ENCODE measurements at places on chromosomes 4 and X. TPM values are rescaled to one million over a fixed set of nuclear protein-coding genes. Genes with fewer than 3 reads are reported as not detected.

- no peak for DNase-seq
Observed at GRCh38 chr4:52641854-52642563, 17.1 kb downstream of the USP46 start.

- no peak for DNase-seq
Observed at GRCh38 chr4:123215536-123215935, 181.1 kb upstream of the SPRY1 start.

- DNase-seq: no peak
Observed at GRCh38 chr4:60129740-60130139, 1070.4 kb upstream of the ADGRL3 start.

DNA sequence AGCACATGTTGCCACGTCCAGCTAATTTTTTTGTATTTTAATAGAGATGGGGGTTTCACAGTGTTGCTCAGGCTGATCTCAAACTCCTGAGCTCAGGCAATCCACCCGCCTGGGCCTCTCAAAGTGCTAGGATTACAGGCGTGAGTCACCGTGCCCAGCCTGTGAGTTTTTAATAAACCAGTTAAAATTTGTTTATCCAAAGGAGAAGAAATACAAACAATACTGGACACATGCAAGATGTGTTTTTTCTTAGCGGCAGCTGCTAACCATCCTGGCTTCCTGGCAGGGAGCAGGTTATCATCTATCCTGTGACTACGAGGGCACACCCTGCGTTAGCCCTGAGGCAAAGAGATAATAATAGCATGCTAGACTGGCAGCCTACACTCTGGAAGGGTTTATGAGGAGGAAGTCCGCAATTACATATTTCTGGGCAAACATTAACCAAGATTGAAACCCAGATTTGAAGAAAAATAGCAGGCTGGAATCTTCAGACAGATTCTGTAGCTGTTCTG is 191.4 kb downstream of the SPRY1 start:
- DNase-seq: no peak

DNA sequence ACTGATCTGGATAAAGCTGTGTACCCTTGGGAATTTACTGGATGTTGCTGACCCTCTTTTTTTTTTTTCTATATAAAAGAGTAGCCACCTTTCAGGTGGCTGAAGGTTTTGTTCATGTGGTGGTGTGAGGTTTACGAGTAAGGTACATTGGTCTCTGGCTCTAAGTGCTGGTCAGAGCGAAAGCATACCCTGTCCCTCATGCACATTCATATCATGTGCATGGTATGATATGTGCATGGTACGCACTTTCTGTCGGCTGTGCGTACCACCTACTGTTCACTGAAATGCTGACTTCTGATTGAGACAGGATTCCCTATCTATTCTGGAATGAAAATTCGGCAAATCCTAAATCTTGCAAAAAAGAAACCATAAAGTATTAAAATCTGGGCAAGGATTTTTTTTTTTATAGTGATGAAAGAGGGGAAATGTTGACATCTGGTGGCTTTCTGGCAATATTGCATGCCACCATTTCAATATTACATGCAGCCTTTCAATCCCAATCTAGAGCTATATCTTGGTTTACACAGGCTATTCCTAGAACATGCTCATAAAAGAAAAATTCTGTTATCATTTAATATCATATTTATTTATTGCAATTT is 32.8 kb downstream of the FAM149A start:
- DNase-seq: no peak

DNA sequence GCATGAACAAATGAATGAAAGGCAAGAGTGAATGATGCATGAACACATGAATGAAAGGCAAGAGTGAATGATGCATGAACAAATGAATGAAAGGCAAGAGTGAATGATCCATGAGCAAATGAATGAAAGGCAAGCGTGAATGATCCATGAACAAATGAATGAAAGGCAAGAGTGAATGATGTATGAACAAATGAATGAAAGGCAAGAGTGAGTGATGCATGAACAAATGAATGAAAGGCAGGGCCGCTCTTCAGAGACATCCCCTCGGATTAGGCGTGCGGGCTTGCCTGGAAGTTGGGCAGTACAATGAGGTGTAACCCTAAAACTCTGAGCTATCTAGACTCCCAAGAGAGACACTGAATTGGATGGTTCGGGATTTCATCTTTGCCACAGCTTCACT is 3.7 kb downstream of the PCGF3 start:
- no peak for DNase-seq

DNA sequence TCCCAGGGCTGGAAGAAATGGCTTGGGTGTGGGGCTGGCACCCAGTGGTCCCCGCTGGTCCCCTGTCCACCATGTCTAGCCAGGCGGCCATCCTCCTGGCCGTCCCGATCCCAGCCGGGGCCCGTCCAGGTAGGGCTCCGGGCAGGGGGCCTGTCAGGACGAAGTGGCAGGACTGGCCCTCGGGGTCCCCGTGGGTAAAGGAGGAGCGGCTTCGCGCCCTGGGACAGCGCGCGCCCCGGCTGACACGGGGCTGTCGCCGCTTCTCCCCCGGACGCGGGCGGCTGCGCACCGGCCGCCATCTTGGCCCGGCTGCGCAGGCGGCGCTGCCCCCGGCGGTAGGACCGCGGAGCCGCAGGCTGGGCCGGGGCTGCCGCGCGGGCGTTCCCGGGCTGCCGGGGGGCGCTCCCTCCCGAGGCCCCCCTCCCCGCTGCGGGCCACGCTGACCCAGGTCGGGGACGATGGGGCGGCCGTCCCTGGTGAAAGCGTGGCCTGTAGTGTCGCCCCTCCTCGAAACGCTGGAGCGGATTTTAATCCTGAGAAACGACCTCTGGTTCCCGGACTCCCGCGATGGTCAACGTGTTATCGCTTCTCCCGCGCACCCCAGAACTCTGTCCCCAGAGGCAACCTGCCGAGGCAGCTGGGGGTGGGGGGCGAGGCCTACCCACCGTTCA is 60.4 kb upstream of the BCOR start:
- no peak for DNase-seq

DNA sequence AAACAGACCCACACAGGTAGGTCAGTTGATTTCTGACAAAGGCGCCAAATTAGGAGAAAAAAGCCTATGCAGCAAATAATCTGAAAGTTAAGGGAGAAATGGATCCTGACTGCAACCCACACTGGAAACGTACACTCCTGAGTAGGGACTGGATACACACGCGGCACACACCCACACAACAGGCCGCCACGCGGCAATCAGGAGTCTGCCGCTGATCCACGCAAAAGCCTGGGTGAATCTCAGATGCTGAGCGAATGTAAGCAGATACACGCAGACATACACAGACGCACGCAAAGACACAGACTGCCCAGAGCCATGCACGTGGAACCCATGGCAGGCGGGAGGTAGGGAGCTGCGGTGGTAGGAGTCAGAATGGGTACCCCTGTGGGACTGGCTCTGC is 21.7 kb downstream of the LRPAP1 start:
- no peak for DNase-seq

DNA sequence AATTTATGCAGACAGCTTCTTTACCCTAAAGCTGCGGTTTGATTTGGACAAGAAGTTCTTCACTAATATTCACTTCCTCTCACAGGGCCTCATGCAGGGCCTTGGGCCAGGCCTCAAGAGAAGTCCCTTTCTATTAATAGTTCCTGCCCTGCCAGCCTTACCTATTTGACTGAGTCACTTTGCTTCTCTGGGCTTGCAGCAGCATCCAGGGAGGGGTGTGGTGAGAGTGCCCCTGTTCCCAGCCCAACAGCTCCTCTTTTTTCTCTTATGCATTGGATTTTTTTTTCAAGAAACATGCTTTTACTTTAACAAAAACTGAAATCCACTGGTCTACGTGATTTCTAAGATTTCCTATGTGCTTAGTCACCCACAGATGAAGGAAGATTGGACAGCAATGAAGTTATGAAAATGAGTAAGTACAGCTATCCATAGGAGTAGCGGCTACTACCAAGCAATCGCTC is 26.7 kb downstream of the FAM156B start:
- DNase-seq: no peak

DNA sequence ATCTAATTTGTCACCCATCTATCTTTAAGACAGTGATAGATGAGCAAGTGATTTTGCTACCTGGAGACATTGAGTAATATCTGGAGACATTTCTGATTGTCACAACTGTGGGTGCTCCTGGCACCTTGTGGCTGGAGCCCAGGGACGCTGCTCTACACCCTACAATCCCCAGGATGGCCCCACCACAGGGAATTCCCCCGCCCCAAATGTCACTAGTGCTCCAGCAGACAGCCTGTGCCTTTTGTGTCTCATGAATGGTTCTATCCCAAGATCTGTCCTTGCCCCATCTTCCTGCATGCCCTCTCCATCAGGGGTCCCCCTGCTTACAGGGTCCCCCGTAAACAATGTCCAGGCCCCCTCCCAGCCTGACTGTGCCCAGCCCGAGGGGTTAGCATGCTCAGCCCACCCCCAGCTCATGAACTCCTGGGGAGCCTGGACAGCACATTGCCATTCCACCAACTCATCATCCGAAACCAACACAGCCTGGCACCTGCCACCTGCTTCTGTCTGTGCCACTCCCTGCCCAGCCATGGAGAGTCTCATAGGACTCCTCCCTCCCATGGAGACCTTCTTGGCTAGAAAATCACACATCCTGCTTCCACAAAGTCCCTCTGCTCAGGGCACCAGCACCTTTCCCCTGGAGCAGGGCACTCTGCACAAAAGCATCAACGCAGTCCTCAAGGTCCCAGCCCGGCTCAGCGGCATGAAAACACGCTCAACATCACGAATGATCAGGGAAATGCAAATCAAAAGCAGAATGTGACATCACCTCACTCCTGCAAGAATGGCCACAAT is 5.7 kb downstream of the P2RY8 start:
- no peak for DNase-seq

- DNase-seq: no peak
Observed at GRCh38 chr4:168143601-168144000, 51.3 kb downstream of the ANXA10 start.

DNA sequence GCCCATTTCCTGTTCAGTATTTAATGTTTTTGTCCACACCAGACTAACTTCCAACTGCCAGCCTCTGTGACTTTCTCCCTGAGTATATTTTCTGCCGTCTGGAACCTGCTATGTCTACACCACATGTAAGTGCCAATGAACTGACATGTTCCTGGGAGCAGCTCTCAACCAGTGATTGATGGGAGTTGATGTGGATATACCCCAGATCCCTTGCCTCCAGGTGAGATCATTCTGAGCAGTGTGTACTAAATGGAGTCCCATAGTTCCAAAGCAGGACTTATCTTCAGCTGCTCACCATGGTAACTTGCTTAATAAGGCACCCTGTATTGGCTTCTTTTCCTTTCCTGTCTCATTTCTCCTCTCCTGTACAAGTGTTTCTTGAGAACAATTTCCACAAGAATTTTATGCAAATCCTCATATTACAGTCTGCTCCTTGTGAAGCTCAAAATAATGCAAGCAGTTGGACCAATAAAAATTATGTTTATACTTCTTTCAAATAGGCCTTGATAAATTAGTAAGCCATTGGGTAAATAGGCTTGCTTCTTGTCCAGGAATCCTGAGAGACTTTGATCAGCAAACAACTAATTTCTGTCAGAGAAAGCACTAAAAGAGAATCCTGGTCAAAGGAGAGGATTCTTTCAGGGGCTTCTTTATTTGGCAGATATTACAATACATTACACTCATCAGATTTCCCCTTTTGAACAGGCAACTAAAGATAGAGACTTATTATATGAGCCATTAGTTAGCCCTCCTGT is 911.7 kb upstream of the NDST4 start:
- DNase-seq: no peak

DNA sequence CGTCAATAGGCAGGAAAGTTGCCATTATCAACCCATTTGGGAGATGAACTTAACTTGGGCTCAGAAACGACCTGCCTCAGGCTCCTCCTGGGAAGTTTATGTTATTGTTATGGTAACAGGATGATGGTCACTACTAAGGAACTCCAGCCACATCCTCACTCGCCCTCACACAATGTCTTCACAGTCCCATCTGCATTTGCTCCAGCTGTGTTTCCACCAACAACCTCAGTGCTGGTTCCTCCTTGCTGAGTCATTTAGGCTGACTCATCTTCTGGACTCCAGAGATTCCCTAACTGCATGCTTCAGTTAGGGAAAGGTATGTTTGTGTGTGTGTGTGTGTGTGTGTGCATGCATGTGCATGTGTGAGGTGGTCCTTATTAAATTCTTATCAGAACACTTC is 293.4 kb upstream of the BOD1L1 start:
- DNase-seq: no peak

DNA sequence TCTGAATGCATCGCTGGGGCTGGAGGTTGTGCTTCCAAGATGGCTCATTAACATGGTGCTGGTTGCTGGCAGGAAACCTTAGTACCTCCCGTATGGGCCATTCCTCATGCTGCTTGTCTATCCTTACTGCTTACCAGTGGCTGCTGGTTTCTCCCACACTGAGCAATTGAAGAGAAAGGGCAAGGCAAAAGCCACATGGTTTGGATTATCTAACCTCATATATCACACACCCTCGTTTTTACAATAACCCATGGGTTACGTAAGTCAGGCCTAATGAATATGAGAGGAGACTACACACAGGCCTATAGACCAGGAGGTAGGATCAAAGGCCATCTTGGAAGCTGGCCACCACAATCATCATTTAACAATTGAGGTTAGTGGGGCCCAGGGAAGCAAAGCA is 141.8 kb upstream of the EDNRA start:
- no peak for DNase-seq

DNA sequence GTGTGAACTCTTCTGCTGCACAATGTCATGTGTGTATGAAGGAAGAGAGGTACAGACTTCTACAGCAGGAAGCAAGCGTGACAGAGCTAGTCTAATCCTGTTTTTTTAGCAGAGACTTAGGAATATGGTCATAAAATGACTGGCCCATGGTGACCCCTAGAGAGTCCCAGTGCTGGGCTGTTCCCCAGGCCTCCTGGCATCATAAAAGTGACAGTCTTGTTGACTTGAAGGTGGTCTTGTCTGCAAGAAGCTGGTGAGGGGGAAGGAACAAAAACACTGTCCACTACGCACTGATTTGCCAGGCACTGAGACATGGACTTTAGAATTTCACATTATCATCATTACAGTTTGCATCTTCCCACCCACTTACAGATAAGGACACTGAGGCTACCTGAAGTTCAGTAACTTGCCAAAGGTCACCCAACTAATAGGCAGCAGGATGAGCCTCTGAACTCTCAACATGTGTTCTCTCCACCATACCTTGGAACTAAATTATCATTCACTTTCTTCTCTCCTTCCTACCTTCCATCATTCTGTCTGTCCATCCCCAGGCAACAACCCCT is 63.0 kb downstream of the HADH start:
- DNase-seq: no peak

DNA sequence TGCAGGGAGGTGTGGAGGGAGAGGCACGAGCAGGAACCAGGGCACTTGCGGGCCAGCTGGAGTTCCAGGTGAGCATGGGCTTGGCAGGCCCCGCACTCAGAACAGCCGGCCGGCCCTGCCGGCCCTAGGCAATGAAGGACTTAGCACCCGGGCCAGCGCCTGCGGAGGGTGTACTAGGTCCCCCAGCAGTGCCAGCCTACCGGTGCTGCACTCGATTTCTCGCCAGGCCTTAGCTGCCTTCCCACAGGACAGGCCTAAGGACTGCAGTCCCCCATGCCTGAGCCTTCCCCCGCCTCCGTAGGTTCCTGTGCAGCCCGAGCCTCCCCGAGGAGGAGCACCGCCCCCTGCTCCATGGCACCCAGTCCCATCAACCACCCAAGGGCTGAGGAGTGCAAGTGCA is 18.0 kb upstream of the NFKB1 start:
- no peak for DNase-seq

- DNase-seq: no peak
Observed at GRCh38 chr4:155734951-155735350, 23.9 kb upstream of the GUCY1B1 start.

GRCh38 chr4:15778289-15779241 is at the start of gene CD38:
CD38 (plus strand) TSS chr4:15778328; CDS start chr4:15778415, 87 bp downstream.
- DNase-seq: peak; percentile 14

The GK gene
- 136 TPM for polyA plus RNA-seq

The UGT2B11 gene
- polyA plus RNA-seq: 0.71 TPM

The PGRMC1 gene
- 247 TPM for polyA plus RNA-seq

The ARHGAP24 gene
- 110 TPM for polyA plus RNA-seq

The MAGEA10 gene
- polyA plus RNA-seq: not detected

The SOWAHB gene
- 5.0 TPM for polyA plus RNA-seq

The CCDC158 gene
- 1.1 TPM for polyA plus RNA-seq

All from left kidney (tissue), 8 donors.